Fibroblast of the aortic adventitia (primary cell): ENCODE measurements at places on chromosomes 1 and 21. TPM values are rescaled to one million over a fixed set of nuclear protein-coding genes. Genes with fewer than 3 reads are reported as not detected.

GRCh38 chr1:161420763-161421455 lies 53.2 kb upstream of the CFAP126 start:
- no peak for DNase-seq

GRCh38 chr1:12201352-12202189 lies 28.3 kb upstream of the VPS13D start:
- no peak for DNase-seq

- DNase-seq: no peak
Measured at GRCh38 chr1:238226810-238227209, 336.1 kb upstream of the ZP4 start.

- no peak for DNase-seq
Measured at GRCh38 chr1:24049733-24050132, 62.2 kb downstream of the MYOM3 start.

DNA sequence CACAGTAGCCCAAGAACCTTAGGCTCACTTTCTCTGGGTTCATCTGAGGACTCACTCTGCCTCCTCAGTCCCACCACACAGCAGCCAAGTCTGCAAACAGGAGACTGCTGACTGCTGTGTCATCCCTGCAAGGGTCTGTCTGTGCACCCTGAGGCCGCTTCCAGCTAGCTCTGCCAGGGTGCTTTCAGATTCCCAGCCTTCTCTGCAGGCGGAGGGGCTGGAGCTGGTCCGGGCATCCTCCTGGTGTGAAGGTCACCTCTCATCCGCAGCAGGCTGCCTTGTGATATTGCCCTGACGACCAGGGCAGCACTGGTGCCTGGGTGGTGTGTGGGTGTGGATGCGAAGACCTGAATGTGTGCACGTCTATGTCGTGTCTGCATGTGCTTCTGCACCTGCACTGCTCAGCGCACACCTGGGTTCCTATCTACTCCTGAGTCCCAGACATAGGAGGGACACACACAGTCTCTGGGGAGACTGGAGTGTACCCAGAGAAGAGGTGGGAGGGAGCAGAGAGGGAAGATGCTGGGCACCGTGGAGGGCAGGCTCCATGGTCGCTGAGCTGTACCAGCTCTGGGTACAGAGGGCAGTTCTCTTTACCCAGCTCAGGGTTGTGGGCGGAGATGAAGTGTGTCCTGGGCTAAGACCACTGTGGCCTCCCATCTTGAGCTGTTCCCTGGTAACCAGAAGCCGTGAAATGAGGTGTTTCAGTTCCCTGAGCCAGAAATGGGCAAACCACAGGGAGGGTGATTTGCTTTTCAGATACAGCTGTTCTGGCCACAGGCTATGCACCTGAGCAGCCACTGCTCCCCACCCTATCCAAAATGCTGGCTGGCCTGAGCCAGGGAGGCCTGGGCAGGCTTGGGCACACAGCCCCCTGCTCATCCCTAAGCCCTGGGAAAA lies 160.9 kb upstream of the CSF3R start:
- DNase-seq: no peak

GRCh38 chr1:211892577-211892976 lies 62.0 kb upstream of the LPGAT1 start:
- no peak for DNase-seq

DNA sequence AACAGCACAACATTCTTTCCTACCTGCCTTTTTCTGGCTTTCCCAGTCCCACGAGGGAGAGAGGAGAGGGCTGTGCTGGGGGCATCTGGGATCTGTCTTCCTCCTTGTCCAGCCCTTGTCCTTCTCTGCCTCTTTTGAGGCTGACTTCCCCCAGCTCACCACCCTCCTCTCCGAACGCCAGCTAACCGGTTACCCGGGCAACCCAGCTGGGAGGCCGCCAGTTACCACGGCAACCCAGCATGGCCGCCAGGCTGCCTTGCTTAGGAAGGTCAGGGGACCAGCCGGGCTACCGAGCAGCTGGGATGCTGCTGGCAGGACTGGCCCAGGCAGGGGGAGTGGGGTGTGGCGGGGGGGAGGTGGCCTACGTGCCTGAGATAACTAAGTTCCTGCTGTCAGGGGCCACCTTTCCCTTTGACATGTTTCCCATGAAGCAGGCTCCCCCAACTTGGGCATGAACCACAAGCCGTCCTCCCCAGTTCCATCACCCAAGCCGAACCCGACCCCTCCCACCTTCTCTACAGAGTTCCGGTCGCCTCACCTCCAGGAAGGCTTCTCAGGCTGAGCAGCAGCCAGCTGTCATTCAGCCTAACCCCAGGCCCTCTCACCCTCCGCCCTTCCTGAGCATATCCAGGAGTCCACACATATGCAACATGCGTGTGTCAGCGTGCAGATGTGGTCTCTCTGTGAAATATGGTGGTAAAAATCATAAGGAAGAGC lies 8.7 kb downstream of the PLEKHA6 start:
- DNase-seq: peak; percentile 80

DNA sequence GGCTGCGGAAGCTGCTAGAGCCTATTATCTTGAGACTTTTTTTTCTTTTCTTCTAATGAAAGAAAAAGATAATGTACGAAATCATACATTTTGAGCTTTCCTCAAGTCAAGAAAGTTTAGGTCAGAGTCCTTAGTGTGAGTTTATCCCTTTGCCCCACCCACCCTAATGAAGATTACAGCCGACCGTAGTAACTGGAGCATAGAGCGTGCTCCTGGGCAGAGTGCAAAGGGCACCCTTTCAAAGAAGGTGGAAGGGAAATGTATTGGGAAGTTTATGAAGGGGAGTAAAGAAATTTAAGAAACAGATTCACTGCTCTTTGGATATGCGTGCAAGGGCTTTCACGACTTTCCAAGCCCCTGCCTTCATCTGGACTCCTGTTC lies 17.2 kb downstream of the GNG12 start:
- DNase-seq: no peak

GRCh38 chr1:39691383-39692151 lies at the start of gene HPCAL4:
TSS of gene HPCAL4 (minus strand) at chr1:39691433. CDS start at chr1:39684603, 6,830 bp downstream.
- peak; percentile 35 for DNase-seq

DNA sequence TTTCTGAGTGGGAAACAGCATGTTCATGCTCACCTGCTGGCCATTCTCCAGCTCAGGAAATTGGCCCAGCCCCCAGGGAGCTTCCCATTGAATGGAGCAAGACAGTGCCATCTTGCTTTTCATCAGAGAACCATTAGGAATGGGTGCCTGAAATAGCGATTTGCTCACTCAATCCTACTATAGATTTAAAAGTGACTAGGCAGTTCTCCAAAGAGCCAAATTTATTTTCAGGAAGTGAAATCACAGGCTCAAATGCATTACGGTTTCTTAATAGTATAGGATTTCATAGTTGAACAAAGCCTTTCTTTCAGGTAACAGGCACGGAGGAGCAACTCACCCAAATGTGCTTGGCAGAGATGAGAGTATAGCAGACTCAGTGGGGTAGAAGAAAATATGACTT lies 272.1 kb downstream of the GRIK1 start:
- no peak for DNase-seq

DNA sequence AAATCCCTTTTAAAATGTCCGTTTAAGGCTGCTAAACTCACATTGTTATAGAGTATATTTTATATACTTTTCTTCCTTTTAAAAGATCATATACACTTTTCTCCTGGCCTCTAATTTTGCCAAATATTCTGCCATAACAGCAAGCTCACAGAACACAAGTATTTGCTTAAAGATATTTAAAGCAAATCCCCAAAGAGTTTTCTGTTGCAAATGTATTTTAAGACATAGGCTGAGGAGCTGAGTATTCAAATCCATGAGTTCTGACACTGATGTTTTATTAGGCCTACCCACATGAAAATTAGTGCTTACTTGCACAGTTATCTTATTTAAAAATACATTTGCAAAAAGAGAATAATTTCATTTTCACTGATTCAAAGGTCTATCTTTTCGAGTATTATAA lies 1.7 kb upstream of the PTPRC start:
- no peak for DNase-seq

DNA sequence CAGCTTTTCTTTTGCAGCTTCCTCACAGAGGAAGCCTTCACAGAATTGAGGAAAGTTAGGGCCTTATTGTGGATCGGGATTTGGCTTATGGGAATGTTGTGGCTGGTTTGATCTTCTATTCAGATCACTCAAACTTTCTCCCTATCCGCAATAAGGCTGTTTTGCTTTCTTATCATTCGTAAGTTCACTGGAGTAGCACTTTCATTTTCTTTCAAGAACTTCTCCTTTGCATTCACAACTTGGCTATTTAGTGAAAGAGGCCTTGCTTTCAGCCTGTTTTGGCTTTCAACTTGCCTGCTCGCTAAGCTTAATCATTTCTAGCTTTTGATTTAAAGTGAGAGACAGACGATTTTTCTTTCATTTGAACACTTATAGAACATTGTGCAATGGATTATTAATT lies 181.9 kb upstream of the B3GALT2 start:
- DNase-seq: peak; percentile 52

DNA sequence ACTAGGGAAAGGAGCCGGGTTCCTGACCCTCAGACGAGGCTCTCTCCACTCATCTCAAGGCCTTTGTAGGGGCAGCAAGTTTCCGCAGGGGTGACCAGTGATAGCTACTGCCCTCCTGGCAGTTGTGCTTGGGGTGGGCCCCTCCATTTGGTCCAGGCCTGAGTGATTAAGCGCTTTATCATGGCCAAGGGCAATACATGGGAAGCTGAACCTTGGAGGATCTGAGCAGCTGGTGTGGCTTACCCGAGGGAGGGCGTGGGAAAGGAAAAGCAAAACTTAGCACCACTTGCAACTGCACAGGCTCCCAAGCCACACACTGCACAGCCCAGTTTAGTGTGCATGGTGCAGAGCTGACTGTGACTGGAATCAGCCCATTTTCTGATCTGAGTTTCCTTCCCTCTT lies 47.8 kb downstream of the GADD45A start:
- peak; percentile 91 for DNase-seq

GRCh38 chr1:32336591-32336932 lies 529 bp upstream of the MARCKSL1 start:
- no peak for DNase-seq

DNA sequence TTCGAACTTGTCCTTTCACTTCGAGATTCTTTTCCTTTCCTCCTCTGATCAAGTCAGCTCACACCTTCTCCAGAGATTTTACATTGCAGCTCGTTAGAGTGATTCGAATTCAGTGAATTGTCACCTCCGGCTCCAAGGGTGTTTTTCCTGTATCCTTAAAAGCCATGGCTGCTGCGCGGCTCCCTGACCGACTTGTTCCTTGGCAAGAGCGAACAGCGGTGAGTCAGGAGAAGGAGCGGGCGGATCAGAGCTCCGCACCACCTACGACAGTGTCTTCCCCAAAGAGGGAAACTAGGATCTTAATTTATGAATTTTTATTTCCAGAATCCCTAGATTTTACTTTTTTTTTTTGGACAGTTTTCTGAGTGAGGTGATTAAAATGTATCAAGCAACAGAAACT lies 204.4 kb upstream of the ADGRL2 start:
- DNase-seq: no peak

- no peak for DNase-seq
Measured at GRCh38 chr1:66768965-66769364, 16.7 kb downstream of the DYNLT5 start.

GRCh38 chr21:15826147-15826780 lies 96.5 kb downstream of the USP25 start:
- DNase-seq: peak; percentile 59

DNA sequence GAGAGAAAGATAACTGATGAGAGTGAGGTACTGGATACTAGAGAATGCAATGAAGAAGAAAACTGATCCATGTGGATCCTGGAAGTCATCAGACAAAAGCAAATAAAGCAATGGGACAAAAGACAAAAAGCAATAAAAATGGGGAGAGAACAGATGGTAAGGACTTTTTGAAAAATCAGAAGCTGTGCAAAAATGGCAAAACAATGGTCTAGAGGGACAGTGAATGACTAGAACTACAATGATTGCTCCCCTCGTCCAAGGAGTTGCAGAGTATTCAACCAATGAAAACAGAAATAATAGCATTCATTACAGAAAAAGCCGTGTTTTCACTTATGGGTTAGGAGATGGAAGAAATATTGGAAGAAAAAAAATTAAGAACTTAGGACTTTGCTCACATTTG lies 18.5 kb downstream of the LUZP1 start:
- no peak for DNase-seq

- DNase-seq: no peak
Measured at GRCh38 chr1:192913683-192914082, 104.8 kb downstream of the RGS2 start.

DNA sequence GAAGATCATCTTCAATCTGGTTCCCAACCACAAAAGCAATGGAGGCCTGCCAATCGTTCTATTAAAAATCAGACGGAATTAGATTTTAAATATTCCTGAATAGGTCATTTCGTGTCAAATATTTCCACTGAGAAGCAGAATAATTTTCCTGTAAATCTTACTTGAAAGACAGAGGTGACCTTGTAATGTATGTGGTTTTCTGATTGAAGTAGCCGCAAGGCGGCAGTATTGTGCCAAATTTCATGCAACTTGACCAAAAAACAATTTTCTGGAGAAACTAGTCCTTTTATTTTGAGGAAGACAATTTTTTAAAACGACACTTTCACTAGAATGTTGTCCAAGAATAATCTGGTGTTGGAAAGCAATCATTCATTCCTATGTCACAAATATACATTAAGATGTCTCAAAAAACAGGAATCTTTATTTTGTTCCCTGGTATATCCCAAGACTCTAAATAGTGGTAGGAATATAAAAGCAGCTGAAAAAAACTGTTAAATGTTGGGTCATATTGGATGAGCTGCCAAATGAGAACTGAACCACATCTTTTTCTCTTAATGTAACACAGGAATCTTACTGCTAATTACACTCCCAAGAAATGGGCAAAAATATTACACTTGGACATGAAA lies 33.6 kb downstream of the SPAG17 start:
- peak; percentile 82 for DNase-seq

- DNase-seq: peak; percentile 1
Measured at GRCh38 chr21:20592463-20592862, 405.7 kb upstream of the NCAM2 start.

DNA sequence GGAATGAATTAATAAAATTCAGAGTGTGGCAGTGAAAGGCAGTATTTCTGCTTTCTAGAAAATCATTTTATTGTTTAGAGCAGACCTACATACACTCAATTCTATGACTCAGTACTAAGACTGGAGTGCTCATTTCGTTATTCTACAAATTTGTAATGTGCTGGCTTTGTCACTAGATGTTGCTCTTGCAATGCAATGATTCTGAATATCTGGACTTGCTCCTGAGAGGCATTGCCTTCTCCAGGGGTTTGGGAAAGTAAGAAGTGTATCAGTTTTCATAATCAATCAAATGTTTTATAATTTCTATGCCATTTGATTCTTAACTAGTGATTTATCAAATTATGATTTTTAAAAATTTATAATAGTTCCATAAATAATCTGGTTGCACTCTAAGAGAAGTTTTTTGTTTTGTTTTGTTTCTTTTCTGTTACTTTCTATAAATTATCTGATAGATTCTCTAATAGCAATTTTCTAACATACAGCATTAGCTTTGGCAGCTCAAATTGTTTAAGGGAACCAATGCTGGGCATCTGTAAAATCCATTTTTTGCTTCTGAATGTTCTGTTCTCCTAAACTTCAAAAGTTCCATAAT lies 280.5 kb upstream of the SGIP1 start:
- DNase-seq: peak; percentile 87

The PPFIA4 gene
- 1.3 and 10.0 TPM in 2 replicates for total RNA-seq

The MROH9 gene
- total RNA-seq: 0.27 and 0.49 TPM in 2 replicates

The DPT gene
- total RNA-seq: 2.4 and 8.8 TPM in 2 replicates

The MYCL gene
- 0.41 and 0.81 TPM in 2 replicates for total RNA-seq

The INKA2 gene
- total RNA-seq: 0.27 TPM in 1 of 2 replicates, not detected in the other

The LYPD8 gene
- total RNA-seq: 0.27 TPM in 1 of 2 replicates, not detected in the other

The CRYAA gene
- not detected in 2 replicates for total RNA-seq

The FAM151A gene
- total RNA-seq: not detected in 2 replicates

The CHD5 gene
- total RNA-seq: 0.08 and 0.09 TPM in 2 replicates

The TCHHL1 gene
- not detected in 2 replicates for total RNA-seq

The PIGR gene
- total RNA-seq: not detected in 2 replicates

The CHIA gene
- total RNA-seq: not detected in 2 replicates

The ARHGEF16 gene
- total RNA-seq: 0.18 TPM in 1 of 2 replicates, not detected in the other

The AK5 gene
- total RNA-seq: 13.5 and 18.8 TPM in 2 replicates

The FCRL1 gene
- total RNA-seq: not detected in 2 replicates

The RNU1-4 gene
- total RNA-seq: under 0.01 and 2,882 TPM in 2 replicates

The FCRL5 gene
- not detected in 2 replicates for total RNA-seq
